Right ventricle myocardium superior (tissue), 1 donor: ENCODE measurements at places on chromosomes 12 and 14.

- DNase-seq: no peak
These were observed 357.7 kb upstream of the FLRT2 start for GRCh38 chr14:85172290-85172689.

DNA sequence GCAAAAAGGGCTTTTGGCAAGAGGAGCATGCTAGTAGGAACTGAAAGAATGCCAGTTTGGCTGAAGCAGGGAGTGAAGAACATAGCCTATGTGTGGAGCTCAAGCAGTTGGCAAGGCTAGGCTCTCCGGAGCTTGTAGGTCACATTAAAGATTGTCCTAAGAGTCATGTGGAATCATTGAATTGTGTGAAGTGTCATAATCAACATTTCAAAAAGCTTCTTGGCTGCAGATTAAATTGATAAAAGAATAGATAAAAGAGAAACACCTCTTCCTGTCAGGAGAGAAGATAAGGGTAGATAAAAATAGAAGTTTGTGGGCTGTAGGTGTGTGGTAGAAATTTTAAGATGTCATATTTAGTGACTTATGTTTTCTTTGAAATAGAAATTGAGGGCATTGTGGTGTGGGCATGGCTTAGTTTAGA is 36.1 kb downstream of the CPSF6 start:
- no peak for DNase-seq

GRCh38 chr12:89501793-89502192 is 22.8 kb downstream of the GALNT4 start:
- no peak for DNase-seq

GRCh38 chr12:53190108-53190729 is 9.5 kb upstream of the CSAD start:
- DNase-seq: peak; percentile 84

- no peak for DNase-seq
These were observed 84.4 kb downstream of the TMEM132D start for GRCh38 chr12:129819391-129819790.

DNA sequence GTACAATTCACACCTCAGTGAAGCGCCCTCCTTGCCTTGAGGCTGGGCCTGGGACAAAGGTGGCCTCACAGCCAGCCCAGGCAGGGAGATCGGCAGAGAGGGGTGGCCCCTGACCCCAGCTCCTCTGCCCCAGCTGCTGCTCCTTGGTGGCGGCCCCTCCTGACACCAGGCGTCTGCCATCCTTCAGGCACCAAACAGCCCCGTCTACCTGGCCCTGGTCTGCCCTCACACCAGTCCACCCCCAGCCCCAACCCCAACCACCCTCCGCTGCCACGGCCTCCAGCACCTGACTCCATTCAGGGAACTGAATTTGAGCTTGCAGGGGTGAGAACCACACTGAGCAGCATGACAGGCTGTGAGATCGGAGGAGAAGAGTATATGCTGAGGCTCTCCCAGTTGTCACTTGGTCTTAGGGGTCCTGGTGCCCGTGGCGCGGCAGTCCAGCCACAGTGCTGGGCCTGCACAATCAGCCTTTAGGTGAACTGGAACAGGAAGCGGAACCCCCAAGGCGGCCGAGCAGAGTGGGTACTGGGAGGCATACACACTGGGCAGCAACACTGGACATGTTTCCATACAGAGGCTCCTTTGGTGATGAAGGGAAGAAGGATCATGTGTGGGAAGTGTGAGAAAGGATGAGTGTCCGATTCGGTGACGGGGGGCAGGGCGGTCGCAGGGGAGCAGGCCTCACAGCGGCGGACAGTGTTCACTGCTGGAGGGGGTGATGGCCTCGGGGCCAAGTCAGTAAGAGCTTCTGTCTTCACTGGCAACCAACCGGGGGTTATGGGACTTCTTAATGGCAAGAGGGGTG is 18.7 kb downstream of the ZFYVE21 start:
- no peak for DNase-seq
